HFFc6 (cell line): ENCODE measurements at places on chromosomes 16 and 17.
A peak's percentile ranks its signal among the peaks of the same experiment; 100 is the strongest.

- peaks cover 4% of the 10 kb centered on the region for H3K27me3 ChIP-seq
- peaks cover 21% of the 10 kb centered on the region for H3K4me1 ChIP-seq
- H3K27ac ChIP-seq = no peak overlapping the region
- DNase-seq = no peak
- H3K4me3 ChIP-seq = no peak overlapping the region
Measured at GRCh38 chr16:50309527-50310307, 43.4 kb downstream of the ADCY7 start.

DNA sequence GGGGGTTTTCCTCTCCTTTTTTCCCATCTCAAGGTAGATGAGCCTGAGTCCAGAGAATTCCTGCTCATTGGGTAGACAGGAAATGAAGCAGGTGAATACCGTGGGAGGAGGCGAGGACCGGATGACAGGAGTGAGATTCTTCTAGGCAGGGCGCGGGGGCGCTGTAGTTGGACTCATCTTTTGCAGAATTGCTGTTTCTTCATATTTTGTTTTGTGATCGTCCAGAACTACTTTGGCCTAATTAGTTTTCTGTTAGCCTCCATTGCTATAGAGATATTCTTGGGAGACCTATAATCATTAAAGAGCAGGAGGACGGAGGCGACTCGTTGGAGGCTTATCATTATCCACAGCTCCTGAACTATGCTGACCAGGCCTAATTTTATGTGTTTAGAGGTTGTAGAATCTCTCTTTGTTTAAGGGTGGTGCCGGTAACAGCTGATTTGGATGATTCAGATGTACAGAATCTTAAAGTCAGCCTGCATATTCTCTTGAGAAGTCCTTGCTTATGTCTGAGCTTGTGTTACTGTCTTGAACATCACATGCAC lies 650 bp downstream of the ATP6V0A1 start:
- no peaks in the 10 kb centered on the region for H3K27me3 ChIP-seq
- H3K4me3 ChIP-seq = peak overlapping the region; percentile 96
- DNase-seq = peak; percentile 50
- H3K4me1 ChIP-seq = peaks cover 53% of the 10 kb centered on the region
- H3K27ac ChIP-seq = peak overlapping the region; percentile 86

GRCh38 chr16:11064202-11064540 lies 119.8 kb downstream of the CLEC16A start:
- H3K36me3 ChIP-seq = peaks cover 17% of the 10 kb centered on the region; the same call in 1 of the 2 replicates
- H3K4me3 ChIP-seq = no peak overlapping the region
- H3K4me1 ChIP-seq = peaks cover 6% of the 10 kb centered on the region; the same call in 1 of the 2 replicates
- no peak for DNase-seq

GRCh38 chr16:85735225-85735635 lies 15.7 kb downstream of the C16orf74 start:
- H3K4me1 ChIP-seq = peaks cover 5% of the 10 kb centered on the region; the same call in 1 of the 2 replicates
- no peak overlapping the region for H3K27ac ChIP-seq
- no peak for DNase-seq
- no peaks in the 10 kb centered on the region for H3K27me3 ChIP-seq

DNA sequence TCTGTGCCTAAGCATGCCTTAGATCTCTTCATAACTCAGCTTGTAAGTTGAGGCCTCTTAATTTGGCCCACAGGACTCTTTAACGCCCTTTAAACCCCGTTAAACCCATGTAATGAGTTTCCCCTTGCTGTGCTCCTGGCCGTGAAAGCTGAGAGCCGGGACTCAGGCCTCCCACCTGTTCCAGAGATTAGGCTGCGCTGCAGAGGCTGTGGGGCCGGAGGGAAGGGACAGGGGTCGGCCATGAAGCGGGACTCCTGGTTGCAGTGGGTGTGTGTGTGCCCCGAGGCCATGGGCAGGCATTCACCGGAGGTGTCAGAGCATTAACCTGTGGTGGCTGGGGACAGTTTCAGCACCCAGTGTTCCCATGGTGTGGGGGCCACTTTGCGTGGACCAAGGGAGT lies 150.8 kb upstream of the IRX3 start:
- H3K36me3 ChIP-seq = 0 out of 2 replicates have a peak, but pooled peaks cover 5% of the 10 kb centered on the region
- peaks cover 24% of the 10 kb centered on the region for H3K27me3 ChIP-seq
- no peak overlapping the region for H3K4me3 ChIP-seq
- H3K27ac ChIP-seq = no peak overlapping the region
- DNase-seq = no peak

DNA sequence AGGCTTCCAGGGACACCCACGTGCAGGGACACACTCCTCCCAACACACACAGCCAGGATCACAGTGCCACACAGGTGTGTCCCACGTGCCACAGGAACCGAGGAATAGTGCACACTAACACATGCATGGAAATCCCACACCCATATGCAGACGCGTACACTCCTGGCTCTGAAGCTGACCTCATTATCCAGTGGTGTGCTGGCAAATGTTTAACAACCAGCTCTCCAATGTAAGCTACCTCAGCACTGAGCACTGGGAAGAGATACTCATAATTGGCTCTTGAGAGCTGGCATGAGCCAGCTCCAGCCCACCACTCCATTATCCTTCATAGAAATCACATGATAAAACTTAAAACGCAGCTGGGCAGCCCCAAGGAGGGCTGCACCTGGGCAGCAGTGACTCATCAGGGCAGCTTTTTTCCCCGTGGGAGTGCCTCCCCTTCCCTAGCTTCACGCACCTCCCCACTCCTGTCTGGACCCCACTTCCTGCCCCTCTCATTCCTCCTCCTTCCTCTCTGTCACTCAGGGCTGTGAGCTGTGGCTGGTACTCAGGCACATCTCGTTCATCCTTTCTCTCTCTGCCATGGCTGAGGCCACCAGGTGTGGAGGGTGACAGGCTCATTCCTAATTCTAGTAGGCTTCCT lies 14.9 kb upstream of the TBX21 start:
- H3K4me1 ChIP-seq = peaks cover 52% of the 10 kb centered on the region
- H3K36me3 ChIP-seq = no peaks in the 10 kb centered on the region
- DNase-seq = no peak
- H3K27ac ChIP-seq = no peak overlapping the region
- H3K27me3 ChIP-seq = peaks cover 70% of the 10 kb centered on the region
- H3K4me3 ChIP-seq = no peak overlapping the region

- no peak overlapping the region for H3K4me3 ChIP-seq
- DNase-seq = no peak
Measured at GRCh38 chr17:22286337-22287041, 594.2 kb downstream of the KCNJ18 start.

GRCh38 chr17:80859002-80859941 lies 132.4 kb upstream of the CHMP6 start:
- peak overlapping the region; percentile 97 for H3K27ac ChIP-seq
- peak overlapping the region; percentile 63 for H3K4me3 ChIP-seq
- DNase-seq = peak; percentile 94

GRCh38 chr16:87926246-87927194 lies 9.8 kb downstream of the CA5A start:
- H3K4me3 ChIP-seq = no peak overlapping the region
- no peak for DNase-seq

- peaks cover 10% of the 10 kb centered on the region for H3K27me3 ChIP-seq
- H3K36me3 ChIP-seq = no peaks in the 10 kb centered on the region
- H3K4me3 ChIP-seq = no peak overlapping the region
- H3K27ac ChIP-seq = no peak overlapping the region
Measured at GRCh38 chr17:73096211-73096610, 3.7 kb upstream of the SLC39A11 start.

- H3K27ac ChIP-seq = no peak overlapping the region
- DNase-seq = no peak
- H3K4me3 ChIP-seq = no peak overlapping the region
- peaks cover 14% of the 10 kb centered on the region for H3K27me3 ChIP-seq
- peaks cover 56% of the 10 kb centered on the region for H3K4me1 ChIP-seq
Measured at GRCh38 chr16:17557480-17557879, 86.7 kb upstream of the XYLT1 start.

GRCh38 chr17:11880714-11881113 lies 116.6 kb downstream of the ZNF18 start:
- no peaks in the 10 kb centered on the region for H3K4me1 ChIP-seq
- H3K36me3 ChIP-seq = no peaks in the 10 kb centered on the region
- H3K4me3 ChIP-seq = no peak overlapping the region
- H3K27ac ChIP-seq = no peak overlapping the region

- H3K27ac ChIP-seq = no peak overlapping the region
- no peaks in the 10 kb centered on the region for H3K4me1 ChIP-seq
Measured at GRCh38 chr17:72259922-72260321, 139.1 kb downstream of the SOX9 start.

- peaks cover 31% of the 10 kb centered on the region for H3K36me3 ChIP-seq
- peak overlapping the region; percentile 48; the same call in 1 of the 2 replicates for H3K27ac ChIP-seq
- H3K27me3 ChIP-seq = no peaks in the 10 kb centered on the region; the same call in 1 of the 2 replicates
- H3K4me3 ChIP-seq = no peak overlapping the region
Measured at GRCh38 chr16:11557801-11558200, 28.9 kb downstream of the LITAF start.

DNA sequence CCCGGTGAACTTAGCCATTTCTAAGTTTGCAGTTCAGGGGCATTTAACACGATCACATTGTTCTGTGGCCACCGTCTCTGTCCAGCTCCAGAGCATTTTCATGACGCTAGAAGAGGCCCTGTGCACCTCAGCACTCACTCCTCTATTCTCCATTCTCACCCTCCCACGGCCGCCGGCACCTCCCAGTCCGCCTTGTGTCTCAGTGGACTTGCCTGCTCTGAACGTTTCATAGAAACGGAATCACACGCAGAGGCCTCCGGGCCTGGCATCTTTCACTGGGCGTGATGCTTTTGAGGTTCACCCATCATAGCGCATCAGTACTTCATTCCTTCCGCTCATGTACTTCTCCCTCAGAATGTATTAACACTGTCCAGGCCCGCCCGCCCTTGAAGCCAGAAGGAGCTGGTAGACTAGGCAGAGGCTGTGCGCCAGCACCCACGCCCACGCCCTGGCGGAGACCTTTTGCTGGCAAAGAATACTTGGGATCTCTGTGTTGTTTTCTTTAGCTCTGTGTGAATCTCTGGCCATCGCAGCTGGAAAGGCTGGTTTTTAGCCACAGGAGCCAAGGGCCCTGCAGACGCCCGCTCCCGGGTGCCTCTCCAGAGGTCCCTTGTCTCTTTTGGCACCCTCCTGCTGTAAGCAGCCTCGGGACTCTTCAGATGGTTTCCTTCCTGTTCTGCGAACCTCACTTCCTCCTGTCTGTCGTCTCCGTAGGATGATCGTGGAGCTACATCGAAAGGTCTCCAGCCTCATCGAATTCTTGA lies 23.4 kb upstream of the JPT2 start:
- no peaks in the 10 kb centered on the region for H3K4me1 ChIP-seq
- H3K27me3 ChIP-seq = peaks cover 15% of the 10 kb centered on the region
- no peak overlapping the region for H3K27ac ChIP-seq
- DNase-seq = no peak

DNA sequence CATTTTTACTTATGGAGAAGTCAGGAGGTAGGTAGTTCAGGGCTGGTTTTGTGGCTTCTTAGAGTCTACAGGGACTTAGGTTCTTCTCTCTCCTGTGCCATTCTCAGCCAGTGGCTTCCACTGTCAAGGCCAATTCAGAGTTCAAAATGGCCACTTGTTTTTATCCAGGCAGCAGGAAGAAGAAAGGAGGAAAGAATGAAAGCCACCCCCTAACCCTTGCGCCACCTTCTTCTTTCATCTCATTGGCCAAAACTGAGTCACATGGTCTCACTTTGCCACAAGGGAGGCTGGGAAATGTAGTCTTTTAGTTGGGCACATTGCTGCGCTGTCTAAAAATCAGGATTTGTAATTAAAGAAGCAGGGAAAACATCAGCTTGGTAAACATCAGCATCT lies 60.8 kb upstream of the MED9 start:
- peaks cover 68% of the 10 kb centered on the region for H3K4me1 ChIP-seq
- H3K27me3 ChIP-seq = peaks cover 8% of the 10 kb centered on the region
- H3K36me3 ChIP-seq = no peaks in the 10 kb centered on the region
- DNase-seq = peak; percentile 69
- peak overlapping the region; percentile 96 for H3K27ac ChIP-seq
- H3K4me3 ChIP-seq = peak overlapping the region; percentile 56

DNA sequence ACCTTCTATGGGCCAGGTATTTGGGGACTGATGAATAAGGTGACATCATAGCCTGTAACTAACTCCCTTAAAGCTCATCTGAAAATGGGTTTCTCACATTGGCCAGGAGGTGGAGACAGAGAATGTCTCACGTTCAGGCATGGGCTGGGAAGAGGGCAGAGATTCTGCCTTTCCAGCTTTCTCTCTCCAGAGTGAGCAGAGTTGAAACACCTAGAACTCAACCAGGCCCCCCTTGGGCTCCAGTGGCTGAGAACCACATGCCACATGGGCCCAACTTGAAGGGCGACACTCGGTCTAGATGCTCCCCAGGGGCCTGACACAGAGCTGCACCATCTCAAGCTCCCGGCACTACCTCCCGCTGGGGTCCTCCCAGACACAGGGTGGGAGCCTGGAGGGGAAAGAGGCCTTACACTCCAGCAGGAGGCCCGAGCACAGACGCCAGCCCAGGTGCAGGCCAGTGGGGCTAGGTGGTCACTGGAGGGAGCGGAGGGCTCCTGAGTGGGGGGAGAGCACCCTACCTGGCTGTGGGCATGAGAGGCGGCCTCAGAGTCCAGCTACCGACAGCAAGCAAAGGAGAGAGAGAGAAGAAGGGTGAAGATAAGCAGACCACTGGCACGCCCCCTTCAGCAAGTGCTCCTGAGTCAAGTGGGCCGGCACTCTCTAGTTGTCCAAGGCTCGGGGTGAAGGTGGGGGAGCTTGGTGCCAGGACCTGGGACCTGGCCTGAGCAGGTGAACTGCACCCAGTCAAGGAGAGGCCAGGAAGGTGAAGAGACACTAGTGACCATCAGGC lies 55.9 kb downstream of the MYO18A start:
- peak overlapping the region; percentile 31; the same call in 1 of the 2 replicates for H3K27ac ChIP-seq
- H3K4me3 ChIP-seq = no peak overlapping the region
- H3K36me3 ChIP-seq = peaks cover under 1% of the 10 kb centered on the region
- H3K4me1 ChIP-seq = peaks cover 15% of the 10 kb centered on the region
- H3K27me3 ChIP-seq = peaks cover 3% of the 10 kb centered on the region; the same call in 1 of the 2 replicates
- peak; percentile 73 for DNase-seq
